ENCODE measurements at places on chromosomes 12 and 14.

DNA sequence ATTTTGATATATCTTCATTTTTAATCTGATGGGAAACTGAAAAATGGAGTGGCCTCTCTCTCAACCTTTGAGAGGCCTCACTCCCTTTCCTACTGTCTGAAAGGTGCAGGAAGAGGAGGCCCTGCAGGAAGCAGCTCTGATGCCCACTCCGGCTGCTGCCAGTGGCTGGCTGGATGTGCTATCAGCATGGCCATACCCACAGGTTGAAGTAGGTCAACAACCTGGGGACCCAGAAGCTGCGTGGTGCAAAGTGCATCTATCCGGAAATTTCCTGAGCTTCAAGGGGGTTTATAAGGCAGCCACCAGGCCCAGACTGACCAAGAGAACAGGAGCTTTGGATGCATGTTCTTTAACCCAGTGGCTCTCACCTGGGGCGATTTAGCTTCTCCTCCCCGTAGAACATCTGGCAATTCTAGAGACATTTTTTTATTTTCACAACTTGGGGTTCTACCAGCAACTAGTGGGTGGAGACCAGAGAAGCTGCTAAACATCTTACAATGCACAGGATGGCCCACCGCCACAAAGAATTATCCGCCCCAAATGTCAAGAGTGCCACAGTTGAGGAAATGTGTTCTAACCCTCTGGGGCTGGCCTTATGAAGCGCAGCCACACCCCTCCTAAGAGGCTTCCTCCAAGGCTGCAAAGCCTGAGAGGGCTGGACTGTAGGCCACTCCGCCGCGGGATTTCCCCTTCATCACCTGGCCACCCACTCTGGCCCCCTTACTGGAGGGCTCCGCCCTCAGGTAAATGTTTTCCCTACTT lies 8.2 kb upstream of the BATF start:
- DNase-seq: no peak

DNA sequence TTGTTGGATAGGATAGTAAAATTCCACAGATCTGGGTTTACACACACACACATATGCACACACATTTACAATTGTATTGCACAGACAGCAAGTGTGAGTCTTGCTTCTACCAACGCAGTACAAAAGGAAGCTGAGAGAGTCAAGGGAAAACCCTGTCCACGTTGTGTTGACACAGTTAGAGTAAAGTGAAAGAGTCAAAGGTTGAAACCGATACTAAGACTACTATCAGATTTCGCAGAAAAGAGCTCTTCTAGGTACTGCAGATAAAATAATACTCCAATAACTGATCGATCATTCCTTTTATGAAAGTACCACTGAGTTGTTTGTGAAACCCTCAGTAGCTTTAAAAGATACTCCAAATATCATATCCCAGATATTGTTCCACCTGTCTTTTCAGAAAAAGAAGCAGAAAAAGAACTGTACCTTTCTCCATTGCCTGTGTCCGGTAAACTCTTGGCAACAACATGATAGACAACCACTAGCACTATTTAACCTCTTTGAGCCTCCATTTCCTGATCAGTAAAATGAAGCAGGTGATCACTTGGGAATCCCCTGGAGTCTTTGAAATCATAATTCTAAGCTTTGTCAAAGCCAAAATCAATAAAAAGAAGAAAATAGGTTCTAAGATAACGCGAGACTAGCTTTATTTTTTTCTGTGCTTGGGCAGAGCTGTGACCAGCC lies 224.6 kb upstream of the FOXN3 start:
- no peak for DNase-seq

GRCh38 chr12:56634242-56634836 lies 4.2 kb upstream of the BAZ2A start:
- no peak for DNase-seq

GRCh38 chr12:93256256-93256969 lies 121.3 kb upstream of the NUDT4 start:
- DNase-seq: no peak

GRCh38 chr14:98966016-98966415 lies 306.0 kb downstream of the BCL11B start:
- no peak for DNase-seq

DNA sequence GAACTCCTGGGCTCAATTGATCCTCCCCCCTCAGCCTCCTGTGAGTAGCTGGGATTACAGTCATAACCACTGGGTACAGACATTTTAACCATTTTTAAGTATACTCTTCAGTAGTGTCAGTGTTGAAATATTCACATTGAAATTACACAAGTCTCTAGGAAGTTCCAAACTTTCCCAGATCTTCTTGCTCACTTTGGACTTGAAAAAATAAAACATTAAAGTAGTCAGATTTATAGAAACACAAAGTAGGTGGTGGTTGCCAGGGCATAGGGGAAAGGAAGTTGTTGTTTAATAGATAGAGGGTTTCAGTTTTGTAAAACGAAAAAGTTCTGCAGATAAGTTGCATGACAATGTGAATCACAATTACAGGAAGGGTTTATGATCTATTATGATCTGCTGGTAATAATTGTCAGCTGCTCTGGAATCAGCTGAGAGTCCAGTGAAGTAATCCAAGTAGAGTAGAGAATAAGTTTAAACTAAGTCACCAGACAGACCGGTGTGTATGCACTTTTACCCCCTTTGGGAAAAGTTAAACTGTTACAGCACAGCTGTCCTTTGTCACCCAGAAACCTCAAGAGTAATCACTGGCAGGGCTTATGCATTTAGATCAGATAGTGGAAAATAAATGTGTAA lies 27.4 kb downstream of the PCNX1 start:
- DNase-seq: peak; percentile 5

DNA sequence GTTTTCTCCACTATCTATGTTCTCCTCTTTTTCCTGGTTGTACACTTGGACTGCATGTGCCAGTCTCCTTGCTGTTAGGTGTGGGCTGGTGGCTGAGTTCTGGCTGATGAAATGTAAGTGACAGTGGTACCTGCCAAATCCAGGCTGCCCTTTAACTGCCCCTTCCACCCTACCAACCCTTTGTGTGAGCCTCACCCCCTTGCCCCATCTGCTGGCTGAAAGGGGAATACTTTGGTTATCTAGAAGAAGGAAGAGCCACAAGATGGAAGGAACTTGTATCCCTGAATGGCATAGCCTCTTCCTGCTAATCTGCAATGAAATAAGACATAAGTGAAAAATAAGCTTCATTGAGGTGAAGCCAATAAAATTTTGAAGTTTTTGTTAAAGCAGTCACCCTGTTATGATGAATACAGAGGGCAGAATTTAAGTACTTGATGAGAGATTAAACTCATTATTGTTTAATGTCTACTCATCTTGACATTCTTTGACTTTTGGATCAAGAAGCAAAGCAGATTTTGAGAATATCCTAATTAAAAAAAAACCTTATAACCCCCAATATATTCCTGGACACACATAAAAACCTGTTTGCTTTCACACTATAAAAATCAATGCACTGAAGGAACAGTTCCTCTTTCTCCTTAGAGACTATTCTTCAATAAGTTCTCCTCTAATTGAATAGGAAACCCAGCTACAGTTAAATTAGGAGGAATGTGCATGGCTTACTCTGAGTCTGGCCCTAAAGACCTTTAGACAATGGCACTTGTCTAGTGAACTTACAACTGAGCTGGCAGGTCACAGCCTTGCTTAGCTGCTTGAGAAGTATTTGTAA lies 262.6 kb upstream of the BTG1 start:
- DNase-seq: peak; percentile 20

DNA sequence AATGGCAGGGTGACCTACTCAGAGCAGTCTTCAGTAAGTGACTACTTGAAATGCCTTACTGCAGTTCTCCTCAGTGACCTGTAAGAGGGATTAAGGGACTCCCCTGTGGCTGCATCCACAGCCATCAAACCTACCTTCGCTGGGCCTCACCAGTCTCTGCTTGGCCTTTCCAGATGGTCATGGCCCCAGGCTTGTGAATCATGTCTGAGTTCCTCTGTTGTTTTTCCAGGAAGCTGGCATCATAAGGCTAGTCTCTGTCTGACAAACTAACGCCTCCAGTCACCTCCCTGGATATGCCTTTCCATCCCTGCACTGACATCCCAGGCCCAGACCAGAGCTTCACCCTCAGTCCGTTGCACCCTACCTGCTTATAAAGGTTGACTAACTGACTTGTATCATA lies 14.0 kb downstream of the RNASE2 start:
- DNase-seq: no peak

DNA sequence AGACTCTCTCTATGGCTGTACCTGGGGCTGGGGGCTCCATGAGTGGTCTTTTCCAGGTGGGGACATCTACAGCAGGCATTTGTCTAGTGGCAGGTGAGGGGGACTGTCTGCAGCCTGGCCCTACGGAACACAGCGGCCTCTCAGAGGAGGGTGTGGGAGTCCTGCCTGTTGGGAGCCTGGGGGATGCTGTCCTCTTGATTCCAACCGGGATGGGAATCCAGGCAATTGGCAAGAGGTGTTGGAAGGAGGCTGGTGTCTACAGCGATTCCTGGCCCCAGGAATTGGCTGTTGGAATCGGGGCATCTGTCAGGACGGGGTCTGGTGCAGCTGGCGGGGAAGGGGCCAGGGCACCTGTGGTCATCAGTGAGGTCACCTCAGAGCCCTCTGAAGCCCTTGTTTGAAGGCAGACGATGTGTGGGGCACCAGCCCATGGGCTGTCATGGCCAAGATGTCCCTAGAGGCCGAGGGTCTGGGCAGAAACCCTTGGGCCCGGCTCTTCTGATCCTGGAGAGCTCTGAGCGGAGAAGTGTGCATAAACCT lies 386.3 kb downstream of the TMEM121 start:
- no peak for DNase-seq

DNA sequence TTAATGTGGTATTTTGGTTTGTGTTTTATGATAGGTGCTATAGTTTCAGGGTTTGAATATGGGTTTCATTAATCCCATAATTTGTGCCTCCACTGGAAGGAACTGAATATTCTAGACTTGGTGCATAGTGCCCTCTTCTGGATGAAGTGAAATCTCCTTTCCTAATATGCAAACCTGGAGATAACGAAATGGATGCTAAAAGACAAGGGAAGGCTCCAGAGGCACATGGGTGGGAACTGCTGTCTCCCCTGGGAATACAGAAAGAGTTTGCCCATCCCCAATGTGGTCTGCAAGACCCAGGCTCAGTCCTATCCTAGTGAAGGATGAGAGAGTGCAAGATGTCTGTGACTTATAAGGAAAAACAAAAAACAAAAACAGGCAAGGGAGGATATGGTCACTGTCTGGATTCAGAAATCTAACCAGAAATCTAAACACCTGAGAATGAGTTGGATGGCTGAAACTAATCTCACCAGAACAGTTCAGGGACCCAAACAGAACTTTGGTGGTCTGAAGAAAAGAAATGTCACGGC lies 142.3 kb upstream of the TMPO start:
- no peak for DNase-seq

DNA sequence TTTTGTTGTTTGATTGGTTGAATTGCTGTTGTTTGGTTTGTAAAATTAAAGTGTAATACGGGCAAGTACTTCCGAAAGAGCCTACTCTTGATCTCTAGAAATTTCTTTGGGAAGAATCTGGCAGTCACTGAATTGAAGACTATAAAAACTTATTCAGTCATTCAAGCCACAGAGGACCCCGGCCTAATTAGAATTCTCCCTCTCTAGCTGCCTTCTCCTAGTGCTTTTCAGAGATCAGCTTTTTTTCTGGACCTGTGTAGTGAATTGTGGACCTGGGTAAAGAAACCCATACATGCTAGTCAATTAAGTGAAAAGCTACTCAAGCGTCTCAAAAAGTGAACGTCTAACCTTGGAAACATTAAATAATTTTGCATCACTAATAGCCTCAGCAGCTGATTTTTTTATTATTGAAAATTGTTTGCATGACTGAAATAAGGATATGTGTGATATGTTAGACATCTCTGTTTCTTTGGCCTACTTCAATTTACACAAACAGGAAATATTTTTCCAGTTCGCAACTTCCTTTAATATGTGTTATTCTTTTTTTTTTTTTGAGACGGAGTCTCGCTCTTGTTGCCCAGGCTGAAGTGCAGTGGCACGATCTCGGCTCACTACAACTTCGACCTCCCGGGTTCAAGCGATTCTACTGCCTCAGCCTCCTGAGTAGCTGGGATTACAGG lies 27.2 kb downstream of the EFCAB11 start:
- no peak for DNase-seq

- DNase-seq: no peak
These were observed 6.2 kb upstream of the KIF26A start for GRCh38 chr14:104131968-104132732.

DNA sequence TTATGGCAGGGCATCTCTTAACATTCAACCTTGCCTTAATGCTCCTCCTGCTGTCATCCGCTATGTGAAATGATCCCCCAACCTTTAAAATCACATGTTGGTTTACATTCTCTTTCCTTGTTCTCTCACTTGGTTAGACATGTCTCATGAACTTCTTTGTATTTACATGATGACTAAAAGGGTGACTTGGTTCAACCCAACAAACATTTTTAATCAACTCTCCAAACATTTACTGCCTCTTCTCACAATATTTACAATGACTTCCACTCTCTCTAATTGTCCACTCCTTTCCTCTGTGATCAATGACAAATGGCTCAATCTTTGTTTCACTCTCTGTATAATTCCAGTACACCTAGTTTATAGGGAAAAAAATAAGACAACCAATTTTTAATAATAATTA lies 506.1 kb downstream of the NELL2 start:
- DNase-seq: no peak

- no peak for DNase-seq
These were observed 1111.1 kb downstream of the BCL11B start for GRCh38 chr14:98160901-98161300.

DNA sequence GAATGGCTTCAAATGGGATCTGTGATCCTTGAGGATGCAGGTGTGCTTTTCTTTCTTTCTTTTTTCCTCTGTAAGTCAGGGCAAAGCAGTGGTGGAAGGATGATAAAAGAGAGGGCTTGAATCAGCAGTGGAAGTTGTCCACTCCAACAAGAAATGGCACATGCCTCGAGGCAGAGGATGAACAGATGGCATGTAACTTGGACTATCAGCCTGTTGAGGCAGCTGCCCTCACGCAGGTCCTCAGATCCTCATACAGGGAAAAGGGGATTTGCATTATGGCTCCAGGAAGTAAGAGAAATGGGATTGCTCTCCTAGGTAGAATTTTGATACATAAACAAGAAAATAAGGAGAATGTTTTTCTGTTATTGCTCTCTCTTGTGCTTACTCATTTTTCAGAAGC lies 368.0 kb downstream of the FUT8 start:
- DNase-seq: no peak

DNA sequence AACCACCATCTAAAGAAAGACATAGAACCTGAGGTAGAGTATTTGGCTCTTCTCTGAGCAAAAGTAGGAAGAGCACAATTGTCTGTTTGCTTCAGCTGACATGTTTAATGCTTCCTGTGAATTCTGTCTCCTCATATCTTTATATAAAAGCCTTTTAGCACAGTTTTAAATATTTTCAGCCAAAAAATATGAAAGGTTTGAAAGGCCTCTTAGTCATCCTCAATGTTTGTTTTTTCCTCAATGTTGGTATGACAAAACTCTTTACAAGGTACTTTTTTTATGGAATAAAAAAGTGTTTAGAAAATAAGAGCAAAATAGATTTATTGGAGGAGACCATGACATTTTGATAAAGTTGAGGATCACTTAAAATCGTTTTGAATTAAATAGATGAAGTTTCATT lies 360.9 kb downstream of the NAV3 start:
- DNase-seq: no peak
